Mesothelial cell of epicardium (in vitro differentiated cells): ENCODE measurements at places on chromosomes 16 and 17. TPM values are rescaled to one million over a fixed set of nuclear protein-coding genes. Genes with fewer than 3 reads are reported as not detected.

APOBR gene
- total RNA-seq, result 0.09 to 0.14 TPM in 2 of 3 replicates, not detected in the other

TMEM114 gene
- not detected in 3 replicates for total RNA-seq

OR3A3 gene
- total RNA-seq, result not detected in 3 replicates

TMEM238L gene
- not detected in 3 replicates for total RNA-seq

PRKCA gene
- total RNA-seq, result 14.2 to 15.2 TPM (median 14.4 TPM) in 3 replicates

HSPB9 gene
- total RNA-seq, result 0.18 TPM in 1 of 3 replicates, not detected in the others

CA5A gene
- not detected in 3 replicates for total RNA-seq

CIBAR2 gene
- total RNA-seq, result not detected in 3 replicates

HID1 gene
- total RNA-seq, result 50.7 to 56.3 TPM (median 54.2 TPM) in 3 replicates

PERCC1 gene
- not detected in 3 replicates for total RNA-seq

RRAD gene
- 2.7 to 3.7 TPM (median 2.9 TPM) in 3 replicates for total RNA-seq

TEX14 gene
- 0.20 to 0.43 TPM (median 0.34 TPM) in 3 replicates for total RNA-seq

HOXB1 gene
- 0.24 to 0.43 TPM (median 0.25 TPM) in 3 replicates for total RNA-seq

PCGF2 gene
- 83.3 to 95.8 TPM (median 91.9 TPM) in 3 replicates for total RNA-seq

MILR1 gene
- 0.40 to 0.54 TPM in 2 of 3 replicates, not detected in the other for total RNA-seq

ASGR1 gene
- 15.9 to 19.7 TPM (median 16.5 TPM) in 3 replicates for total RNA-seq

STX1B gene
- total RNA-seq, result 4.9 to 5.9 TPM (median 5.2 TPM) in 3 replicates

ZFP3 gene
- 0.96 to 1.0 TPM (median 1.00 TPM) in 3 replicates for total RNA-seq

TBC1D3K gene
- total RNA-seq, result not detected in 3 replicates

NPIPA5 gene
- total RNA-seq, result 10.3 to 12.4 TPM (median 11.0 TPM) in 3 replicates

BLTP2 gene
- 155 to 162 TPM (median 157 TPM) in 3 replicates for total RNA-seq

EFCAB5 gene
- total RNA-seq, result 0.52 to 0.80 TPM (median 0.58 TPM) in 3 replicates

CYGB gene
- total RNA-seq, result 8.6 to 10.4 TPM (median 10.1 TPM) in 3 replicates

ZPBP2 gene
- total RNA-seq, result not detected in 3 replicates

FNDC8 gene
- total RNA-seq, result not detected in 3 replicates

KCNG4 gene
- not detected in 3 replicates for total RNA-seq

DPEP1 gene
- total RNA-seq, result 0.36 to 0.47 TPM (median 0.38 TPM) in 3 replicates

GUCY2D gene
- total RNA-seq, result 0.34 to 0.75 TPM (median 0.69 TPM) in 3 replicates

DNAH2 gene
- 0.18 to 0.64 TPM (median 0.25 TPM) in 3 replicates for total RNA-seq

SEZ6 gene
- not detected in 3 replicates for total RNA-seq

KRTAP4-1 gene
- not detected in 3 replicates for total RNA-seq

CFDP1 gene
- total RNA-seq, result 86.7 to 89.1 TPM (median 87.0 TPM) in 3 replicates

NECAB2 gene
- total RNA-seq, result 1.2 to 1.8 TPM (median 1.5 TPM) in 3 replicates

GNAO1 gene
- 2.2 to 3.3 TPM (median 2.8 TPM) in 3 replicates for total RNA-seq

KRT24 gene
- total RNA-seq, result not detected in 3 replicates

OTOP2 gene
- total RNA-seq, result not detected in 3 replicates

SLC2A4 gene
- 1.6 to 1.8 TPM (median 1.6 TPM) in 3 replicates for total RNA-seq

INTS2 gene
- total RNA-seq, result 15.6 to 17.9 TPM (median 17.1 TPM) in 3 replicates

OR2C1 gene
- total RNA-seq, result 0.35 to 0.63 TPM (median 0.47 TPM) in 3 replicates

CCL1 gene
- total RNA-seq, result not detected in 3 replicates

SLC38A8 gene
- total RNA-seq, result not detected in 3 replicates

CA7 gene
- total RNA-seq, result not detected in 3 replicates

TBC1D28 gene
- 0.18 to 0.52 TPM (median 0.45 TPM) in 3 replicates for total RNA-seq

SYCE1L gene
- 20.7 to 25.5 TPM (median 21.3 TPM) in 3 replicates for total RNA-seq

NPIPA8 gene
- total RNA-seq, result 0.38 to 0.93 TPM (median 0.60 TPM) in 3 replicates

RAB11FIP4 gene
- 21.1 to 21.8 TPM (median 21.2 TPM) in 3 replicates for total RNA-seq

KRTAP9-4 gene
- total RNA-seq, result not detected in 3 replicates

WSCD1 gene
- total RNA-seq, result 1.4 to 1.6 TPM (median 1.5 TPM) in 3 replicates

EMP2 gene
- 50.7 to 53.8 TPM (median 51.0 TPM) in 3 replicates for total RNA-seq

CHTF18 gene
- total RNA-seq, result 85.6 to 89.2 TPM (median 87.5 TPM) in 3 replicates

ADAMTS18 gene
- 7.4 to 9.1 TPM (median 7.9 TPM) in 3 replicates for total RNA-seq

STAT5B gene
- total RNA-seq, result 47.7 to 52.3 TPM (median 50.6 TPM) in 3 replicates

ZP2 gene
- total RNA-seq, result not detected in 3 replicates

DNAI2 gene
- total RNA-seq, result 0.18 TPM in 1 of 3 replicates, not detected in the others

ADGRG3 gene
- 0.38 TPM in 1 of 3 replicates, not detected in the others for total RNA-seq

DHRS7C gene
- total RNA-seq, result not detected in 3 replicates

CPNE7 gene
- 1.2 to 1.7 TPM (median 1.2 TPM) in 3 replicates for total RNA-seq
